HCT116 (cell line): ENCODE measurements at places on chromosomes 13 and 19.

DNA sequence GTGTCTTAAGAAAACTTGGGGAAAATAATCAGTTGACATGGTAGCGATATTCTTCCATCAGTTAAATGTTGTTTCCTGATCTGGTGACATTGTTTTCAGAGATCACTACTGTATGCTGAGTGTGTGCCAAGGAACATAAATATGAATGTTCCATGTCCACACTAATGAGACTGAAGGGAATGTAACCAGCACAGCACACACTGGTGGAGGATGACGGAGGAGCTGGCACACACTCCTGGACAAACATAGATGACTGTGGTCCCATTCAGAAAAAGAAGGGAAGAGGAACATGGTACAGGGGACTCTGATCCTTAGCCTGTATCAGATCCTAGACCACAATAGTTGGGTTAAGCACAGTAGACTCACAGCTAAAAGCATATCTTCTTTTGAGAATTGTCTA is 574.8 kb downstream of the MYO16 start:
- DNase-seq, result no peak

DNA sequence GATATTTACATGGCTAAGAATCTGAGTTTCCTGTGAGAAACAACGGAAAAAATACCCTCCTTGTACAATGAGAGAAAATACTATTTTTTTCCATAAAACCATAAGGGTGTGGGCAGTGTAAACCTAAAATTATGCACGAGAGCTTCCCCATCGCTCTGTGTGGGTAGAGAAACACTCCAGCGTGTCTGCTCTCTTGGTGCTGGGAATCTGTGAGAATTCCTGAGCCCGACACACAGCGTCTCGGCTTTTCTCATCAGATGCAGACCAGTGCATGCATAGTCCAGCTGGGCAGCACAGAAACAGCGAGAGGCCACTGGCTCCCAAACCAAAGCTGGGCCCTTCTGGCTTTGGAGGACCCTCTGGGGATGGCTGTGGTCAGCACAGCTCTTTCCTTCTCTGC is 12.0 kb downstream of the PLPP2 start:
- DNase-seq, result no peak

GRCh38 chr19:2492870-2493269 is 16.9 kb downstream of the GADD45B start:
- DNase-seq, result no peak

- no peak for DNase-seq
Measured at GRCh38 chr19:56145698-56146097, 4.6 kb downstream of the ZNF444 start.

DNA sequence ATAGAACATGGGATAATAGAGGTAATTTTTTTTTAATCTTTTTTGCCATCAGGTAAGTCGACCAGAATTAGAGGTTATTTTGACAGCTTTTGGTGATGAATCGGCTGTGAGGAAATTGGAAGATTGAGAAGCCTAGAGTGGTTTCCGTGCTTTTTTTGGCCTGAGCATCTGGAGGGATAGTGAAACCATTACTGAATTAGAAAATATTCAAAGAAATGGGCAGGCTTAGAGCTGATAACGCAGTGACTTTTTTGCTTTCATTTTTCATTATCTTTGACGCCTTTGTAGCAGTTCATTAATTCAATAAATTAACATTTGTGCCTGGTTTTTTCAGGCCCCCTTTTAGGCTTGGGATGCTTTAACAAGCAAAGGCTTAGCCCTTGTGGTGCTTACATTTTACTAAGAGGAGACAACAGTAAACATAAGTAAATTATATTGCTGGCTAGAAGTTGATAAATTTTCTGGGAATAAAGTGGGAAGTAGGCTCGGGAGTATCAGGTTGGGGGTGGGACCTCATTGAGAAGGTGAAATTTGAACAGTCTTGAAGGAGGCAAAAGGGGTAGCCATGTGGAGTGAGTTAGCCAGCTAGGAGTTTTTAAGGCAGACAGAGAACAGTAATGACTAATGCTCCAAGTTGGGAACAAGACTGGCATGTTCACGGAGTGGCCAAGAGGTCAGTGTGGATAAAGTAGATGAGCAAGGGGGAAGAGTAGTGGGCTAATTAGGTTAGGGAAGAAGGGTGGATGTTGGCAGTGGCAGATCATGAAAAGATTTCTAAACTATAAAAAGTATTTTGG is 36.5 kb downstream of the GTF2F2 start:
- DNase-seq, result no peak

- DNase-seq, result no peak
Measured at GRCh38 chr19:18768046-18768771, 22.9 kb downstream of the COMP start.

- DNase-seq, result no peak
Measured at GRCh38 chr19:31639306-31639705, 290.1 kb upstream of the TSHZ3 start.

DNA sequence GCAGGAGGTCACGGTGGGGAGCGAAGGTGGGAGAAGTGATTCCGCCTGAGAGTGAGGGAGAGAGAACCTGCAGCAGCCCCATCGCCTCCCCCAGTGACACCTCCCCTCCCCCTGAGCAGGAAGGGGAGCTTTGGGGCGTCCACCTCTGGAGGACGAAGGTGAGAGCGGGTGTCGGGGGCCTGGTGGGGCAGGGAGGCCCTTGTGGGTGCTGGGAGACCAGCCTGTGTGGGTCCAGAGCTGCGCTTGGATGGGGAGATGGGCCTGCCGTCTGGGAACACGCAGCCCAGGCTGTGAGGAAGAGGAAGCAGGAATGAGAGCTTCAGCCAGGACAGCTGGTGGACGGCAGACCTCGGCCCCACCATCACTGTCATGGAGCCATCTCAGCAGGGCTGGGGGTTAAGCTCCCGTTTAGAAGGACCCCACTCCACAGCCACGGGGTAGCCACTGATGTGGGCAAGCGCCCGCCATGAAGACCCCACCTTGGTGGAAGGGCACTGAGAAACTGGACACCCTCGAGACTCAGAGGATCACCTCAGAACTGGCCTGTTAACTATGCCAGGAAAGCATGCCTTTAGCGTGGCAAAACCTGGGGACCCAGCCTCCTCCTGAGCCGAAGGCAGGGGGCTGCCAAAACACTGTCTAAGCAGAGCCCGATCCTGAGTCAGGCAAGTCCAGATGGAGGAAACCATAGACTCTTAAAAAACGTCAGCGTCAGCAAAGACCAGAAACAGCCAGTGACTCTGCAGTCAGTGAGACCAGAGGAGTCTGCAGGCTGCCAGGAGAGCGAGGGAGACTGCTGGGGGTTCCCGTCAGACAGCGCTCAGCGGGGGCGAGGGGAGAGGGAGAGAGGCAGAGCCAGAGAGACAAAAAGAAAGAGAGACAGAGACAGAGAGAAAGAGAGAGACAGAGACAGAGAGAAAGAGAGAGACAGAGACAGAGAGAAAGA is 6.4 kb upstream of the PROZ start:
- no peak for DNase-seq

- no peak for DNase-seq
Measured at GRCh38 chr13:107157271-107157670, 589.3 kb upstream of the ARGLU1 start.

GRCh38 chr19:39207293-39207836 is 3.3 kb upstream of the SYCN start:
- no peak for DNase-seq

DNA sequence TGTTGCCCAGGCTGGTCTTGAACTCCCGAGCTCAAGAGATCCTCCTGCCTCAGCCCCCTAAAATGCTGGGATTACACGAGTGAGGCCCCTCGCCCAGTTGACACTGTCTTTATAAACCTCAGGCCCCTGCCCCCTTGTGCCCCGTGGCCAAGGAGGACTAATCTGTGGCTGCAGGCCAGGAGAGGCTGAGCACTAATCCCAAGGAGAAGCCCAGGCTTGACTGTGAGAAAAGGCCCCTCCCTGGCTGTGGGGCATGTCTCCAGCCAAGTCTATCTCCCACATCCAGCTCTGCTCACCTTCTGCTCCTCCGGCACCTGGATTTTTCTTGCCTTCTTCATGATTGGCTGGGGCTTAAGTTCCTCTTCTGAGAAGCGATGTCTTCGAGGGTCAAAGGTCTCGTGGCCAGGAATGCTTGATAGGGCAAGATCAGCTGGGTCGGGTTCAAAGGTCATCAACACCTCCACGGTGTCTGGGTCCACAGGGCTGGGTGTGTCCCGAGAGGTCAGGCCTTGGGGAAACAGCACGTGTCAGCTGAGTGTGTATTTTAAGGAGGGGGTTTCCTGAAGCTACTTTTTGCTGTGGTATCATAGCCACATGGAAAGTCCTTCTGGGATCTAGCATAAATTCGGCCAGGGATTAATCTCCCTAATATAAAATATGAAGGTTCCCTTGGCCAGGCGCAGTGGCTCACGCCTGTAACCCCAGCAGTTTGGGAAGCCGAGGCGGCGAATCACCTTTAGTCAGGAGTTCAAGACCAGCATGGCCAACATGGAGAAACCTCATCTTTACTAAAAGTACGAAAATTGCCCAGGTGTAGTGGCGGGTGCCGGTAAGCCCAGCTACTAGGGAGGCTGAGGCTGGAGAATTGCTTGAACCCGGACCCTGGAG is 3.8 kb downstream of the DBP start:
- DNase-seq, result no peak

GRCh38 chr13:97569841-97570240 is 135.9 kb downstream of the RAP2A start:
- DNase-seq, result no peak

GRCh38 chr19:45971260-45971902 is 2.3 kb downstream of the NOVA2 start:
- DNase-seq, result no peak

- DNase-seq, result no peak
Measured at GRCh38 chr19:55227241-55228014, 1.1 kb downstream of the TMEM86B start.

GRCh38 chr19:49779731-49780555 is 13.1 kb downstream of the AP2A1 start:
- no peak for DNase-seq

- no peak for DNase-seq
Measured at GRCh38 chr13:97475011-97475410, 41.0 kb downstream of the RAP2A start.

DNA sequence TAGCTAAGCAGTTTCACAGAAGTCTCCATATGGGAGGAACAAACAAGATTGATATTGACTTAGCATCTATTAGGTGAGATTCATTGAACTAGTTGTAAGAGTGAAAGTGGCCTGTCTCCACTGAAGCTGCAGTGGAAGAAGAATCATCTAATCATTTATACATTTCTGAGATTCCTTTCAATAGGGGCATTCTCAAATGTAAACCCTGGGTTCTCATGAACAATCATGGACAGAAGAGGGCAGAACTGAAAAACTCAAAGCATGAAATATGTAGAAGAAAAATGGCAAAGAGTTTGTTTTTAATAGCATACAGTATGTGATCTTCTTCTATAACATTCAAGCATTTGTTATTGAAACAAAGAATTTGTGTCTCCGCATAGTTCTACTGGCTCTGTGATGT is 17.6 kb upstream of the POSTN start:
- no peak for DNase-seq

- no peak for DNase-seq
Measured at GRCh38 chr13:99041788-99042187, 63.9 kb upstream of the DOCK9 start.

DNA sequence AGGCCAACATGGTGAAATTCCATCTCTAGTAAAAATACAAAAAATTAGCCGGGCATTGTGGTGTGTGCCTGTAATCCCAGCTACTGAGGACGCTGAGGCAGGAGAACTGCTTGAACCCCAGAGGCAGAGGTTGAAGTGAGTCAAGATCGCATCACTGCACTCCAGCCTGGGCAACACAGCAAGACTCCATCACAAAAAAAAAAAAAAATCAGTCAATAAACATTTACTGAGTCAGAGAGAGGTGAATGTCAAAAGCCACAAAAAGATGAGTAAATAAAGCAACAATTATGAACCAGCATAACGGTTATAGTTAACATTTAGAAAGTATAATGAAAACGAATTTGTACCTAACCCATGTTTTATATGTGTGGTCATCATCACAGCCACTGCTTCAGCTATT is 23.1 kb downstream of the PSPC1 start:
- DNase-seq, result no peak

DNA sequence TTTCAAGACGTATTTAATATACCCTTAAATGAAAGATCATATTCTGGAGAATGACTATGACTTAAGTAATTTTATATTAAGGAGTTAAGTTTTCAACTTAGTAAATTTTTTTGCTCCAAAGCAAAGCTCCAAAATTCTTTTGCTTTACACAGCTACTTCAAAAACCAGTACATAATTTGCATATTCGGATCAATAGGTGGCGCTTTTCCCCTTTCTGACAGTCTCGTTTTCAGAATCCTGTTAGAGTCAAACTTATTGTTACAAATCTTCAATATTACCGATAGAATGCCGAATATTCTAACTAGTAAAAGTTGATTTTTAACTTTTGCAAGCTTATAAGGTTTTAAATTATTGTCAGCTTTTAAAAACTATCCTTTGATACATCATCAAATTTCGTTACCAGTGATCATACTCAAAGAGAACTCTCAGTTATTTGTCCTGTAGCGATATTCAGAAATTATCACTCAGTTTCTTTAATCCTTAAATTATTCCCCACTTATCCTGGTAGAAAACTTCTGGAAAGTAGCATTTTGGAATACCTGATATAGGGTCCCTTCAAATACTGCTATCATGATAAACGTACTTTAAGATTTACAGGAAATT is 852.7 kb upstream of the KLHL1 start:
- no peak for DNase-seq

- DNase-seq, result no peak
Measured at GRCh38 chr13:46816371-46816770, 19.4 kb upstream of the ESD start.

- DNase-seq, result no peak
Measured at GRCh38 chr13:97255515-97256021, 33.4 kb downstream of the MBNL2 start.

GRCh38 chr19:34598217-34599155 is 78.5 kb downstream of the SCGB2B2 start:
- DNase-seq, result no peak

GRCh38 chr19:4638317-4638716 is 999 bp upstream of the TNFAIP8L1 start:
- no peak for DNase-seq

- no peak for DNase-seq
Measured at GRCh38 chr13:113091211-113091771, 14.3 kb upstream of the F7 start.

DNA sequence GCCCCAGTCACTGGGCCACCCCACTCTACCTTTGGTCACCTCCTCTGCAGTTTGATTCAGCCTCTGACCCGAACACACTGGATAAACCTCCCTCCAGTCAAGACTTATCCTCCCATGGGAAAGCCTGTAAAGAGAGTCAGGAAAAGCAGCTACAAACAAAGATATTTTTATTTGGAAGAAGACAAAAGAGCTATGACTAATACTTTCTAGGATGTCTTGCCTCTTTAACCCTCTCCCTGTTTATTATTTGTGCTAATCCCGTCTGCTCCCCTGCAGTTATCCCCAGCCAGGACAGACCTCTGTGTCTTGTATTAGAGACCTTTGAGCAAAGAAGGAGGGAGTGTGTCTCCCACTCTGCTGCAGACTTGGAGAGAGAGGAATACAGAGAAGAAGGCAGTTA is 178.3 kb downstream of the EFNB2 start:
- DNase-seq, result no peak

GRCh38 chr13:37914781-37915391 is 45.3 kb upstream of the TRPC4 start:
- DNase-seq, result no peak
